ENCODE measurements at places on chromosomes 3 and 15.

DNA sequence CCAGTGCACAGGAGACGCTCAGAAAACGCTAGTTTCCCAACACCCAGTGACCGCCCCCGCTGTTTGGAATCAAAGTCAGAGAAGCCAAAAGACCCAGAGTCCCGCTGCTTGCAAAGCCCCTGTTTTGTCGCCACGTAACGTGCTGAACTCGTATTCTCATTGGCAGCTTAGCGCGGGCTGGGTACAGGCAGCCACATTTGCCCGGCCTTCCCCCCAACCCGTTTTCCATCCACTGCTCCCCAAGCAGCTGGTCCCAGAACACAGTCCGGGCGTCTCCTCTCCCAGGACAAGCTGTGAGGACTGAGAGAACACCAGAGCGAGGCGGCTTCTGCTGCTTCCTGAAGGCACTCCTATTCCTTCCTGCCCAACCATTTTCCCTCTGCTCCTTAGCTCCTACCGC is 54.8 kb downstream of the RASGRF1 start:
- no peak for DNase-seq

- no peak for DNase-seq
These were observed 165.0 kb downstream of the PDZRN3 start for GRCh38 chr3:73459711-73460110.

DNA sequence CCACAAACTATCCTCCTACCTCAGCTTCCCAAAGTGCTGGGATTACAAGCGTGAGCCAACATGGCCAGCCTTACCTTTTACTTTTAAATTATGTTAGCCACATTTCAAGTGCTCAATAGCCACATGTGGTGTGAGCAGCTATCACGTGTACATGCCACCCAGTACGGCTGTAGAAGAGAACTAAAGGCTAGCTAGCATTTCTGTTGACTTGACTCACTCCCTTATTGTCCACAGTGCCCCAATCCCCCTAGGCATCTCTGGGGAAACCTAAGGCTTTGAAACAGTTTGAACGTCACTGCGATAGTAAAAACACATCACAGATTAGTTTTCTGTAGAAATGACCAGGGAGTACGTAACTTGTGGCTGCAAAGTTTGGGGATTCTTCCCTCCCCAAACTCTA is 12.0 kb downstream of the C15orf40 start:
- no peak for DNase-seq

DNA sequence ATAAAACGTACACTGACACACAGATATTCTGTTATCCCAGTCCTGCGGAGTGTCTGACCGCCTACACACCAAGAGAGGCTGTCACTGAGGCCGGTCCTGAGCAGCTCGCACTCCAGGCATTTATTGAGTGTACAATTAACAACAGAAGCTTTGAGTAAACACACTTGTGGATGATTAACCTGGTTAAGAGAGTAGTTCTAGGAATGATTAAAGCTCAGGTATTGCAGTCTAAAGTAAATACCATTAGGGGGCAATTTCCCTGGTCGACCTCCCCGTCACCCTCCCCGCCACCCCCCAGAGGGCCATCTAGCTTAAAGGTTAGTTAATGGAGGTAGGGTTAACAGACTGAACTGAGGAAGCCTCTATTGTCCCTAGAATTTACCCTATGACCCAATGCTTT is 1278.5 kb downstream of the NSUN3 start:
- no peak for DNase-seq

DNA sequence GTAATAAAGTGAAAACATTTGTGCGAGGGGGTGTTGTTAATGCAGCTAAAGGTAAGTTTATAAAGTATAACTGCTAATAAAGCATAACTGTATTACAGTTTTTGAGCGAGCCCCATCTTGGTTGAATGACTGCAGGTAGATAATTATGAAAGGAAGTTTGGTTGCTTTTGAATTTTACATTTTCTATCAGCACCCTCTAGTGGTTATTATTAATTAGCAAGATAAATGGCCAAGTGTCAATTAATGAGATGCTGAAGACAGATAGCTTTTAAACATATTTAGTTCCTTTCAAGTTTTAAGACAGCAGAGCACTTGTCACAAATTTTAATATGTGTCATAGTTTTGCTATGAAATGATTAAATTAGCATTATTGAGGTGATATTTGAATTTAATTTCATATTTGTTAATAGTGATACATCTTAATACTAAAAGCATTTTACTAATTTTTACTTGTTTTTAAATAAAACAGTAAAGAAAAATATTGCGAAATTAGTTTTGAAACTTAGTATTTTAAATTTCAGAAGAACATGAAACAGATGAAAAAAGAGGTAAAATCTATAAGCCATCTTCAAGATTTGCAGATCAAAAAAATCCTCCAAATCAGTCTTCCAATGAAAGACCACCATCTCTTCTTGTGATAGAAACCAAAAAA is 15.1 kb downstream of the U2SURP start:
- no peak for DNase-seq

GRCh38 chr3:195240939-195241338 is 30.0 kb downstream of the XXYLT1 start:
- no peak for DNase-seq

DNA sequence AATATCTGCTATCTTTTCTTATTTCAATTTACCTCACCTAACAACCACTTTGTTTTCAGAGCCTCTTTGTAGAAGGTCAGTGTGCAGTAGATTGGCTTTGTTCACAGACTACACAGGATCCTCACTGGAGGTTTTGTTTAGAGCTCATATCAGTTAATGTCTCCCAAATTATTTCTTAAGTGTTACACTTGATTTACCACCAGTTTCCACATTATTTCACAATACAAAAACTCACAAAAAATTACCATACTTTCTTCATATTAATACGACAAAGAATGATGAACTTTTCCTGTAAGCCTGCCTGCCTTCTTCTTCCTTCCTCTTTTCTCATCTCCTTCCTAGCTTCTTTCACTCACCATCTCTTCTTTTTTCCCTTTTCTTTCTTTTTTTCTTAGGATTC is 133.3 kb downstream of the ALCAM start:
- no peak for DNase-seq

DNA sequence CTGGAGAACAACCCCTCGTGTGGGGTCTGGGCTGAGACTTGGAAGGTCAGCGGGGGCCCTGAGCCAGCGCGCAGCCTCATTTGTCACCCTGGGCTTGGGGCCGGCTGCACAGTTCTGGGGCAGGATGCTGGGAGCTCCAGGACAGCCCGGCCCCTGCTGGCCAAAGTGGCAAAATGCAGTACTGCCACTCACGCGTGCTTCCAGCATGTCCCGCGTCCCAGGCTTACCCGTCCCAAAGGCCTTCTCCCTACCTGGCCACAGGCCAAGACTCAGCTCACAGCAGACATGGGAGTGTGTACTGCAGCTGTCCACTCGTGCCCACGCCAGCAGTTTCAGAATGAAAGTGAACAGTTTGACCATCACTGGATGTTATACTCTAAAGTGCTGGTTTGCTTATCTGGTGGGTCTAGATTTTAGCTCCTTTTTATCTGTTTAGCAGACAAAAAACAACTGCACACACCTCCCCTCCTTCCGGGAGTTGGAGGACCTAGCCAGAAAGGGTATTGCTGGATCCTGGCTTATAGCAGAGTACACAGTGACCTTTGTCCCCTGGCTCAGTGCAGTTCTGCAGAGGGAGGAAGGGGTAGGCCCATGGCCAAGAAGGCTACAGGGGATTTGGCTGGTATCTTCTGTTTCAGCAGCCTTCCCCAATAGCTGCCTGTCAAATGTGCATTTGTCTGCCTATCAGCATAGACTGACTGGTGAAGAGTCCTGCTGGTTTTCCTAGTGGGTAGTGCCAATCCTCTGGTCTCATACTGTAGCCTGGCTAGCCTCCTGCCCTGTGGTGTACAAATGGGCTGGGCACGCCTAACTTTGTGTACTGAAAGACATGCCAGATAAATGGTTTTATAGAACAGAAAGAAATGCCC is 23.2 kb upstream of the IP6K2 start:
- DNase-seq, result no peak

- DNase-seq, result no peak
These were observed 152.9 kb upstream of the TGFBR2 start for GRCh38 chr3:30453360-30454039.

GRCh38 chr3:182713111-182713510 is 80.2 kb upstream of the ATP11B start:
- no peak for DNase-seq

DNA sequence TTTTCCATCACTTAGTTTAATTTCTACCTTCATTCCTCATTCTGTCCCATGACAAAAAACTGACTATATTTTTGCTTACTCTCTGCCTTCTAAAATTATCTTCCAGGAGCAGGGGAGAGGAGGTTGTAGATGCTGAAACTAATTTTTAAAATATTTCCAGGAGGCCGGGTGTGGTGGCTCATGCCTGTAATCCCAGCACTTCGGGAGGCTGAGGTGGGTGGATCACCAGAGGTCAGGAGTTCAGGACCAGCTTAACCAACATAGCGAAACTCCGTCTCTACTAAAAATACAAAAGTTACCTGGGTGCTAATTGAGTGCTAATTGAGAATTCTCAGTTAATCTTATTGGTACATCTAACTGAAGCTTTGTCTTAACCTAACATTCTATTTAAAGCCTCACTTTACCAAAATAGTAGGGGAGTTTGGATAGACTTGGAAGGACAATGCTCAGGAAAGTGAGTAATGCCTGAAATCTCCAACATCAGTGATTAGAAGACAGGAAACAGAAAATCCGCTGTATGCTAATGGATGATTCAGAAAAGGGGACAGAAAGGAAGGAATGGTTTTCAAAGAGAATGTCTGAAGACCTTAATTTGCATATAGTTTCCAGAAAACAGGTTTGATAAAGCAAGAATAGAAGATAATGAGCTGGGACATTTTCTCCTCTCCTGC is 336.1 kb downstream of the GBE1 start:
- DNase-seq, result no peak

GRCh38 chr15:40902605-40903561 is 8.6 kb downstream of the VPS18 start:
- DNase-seq, result peak; percentile 73

DNA sequence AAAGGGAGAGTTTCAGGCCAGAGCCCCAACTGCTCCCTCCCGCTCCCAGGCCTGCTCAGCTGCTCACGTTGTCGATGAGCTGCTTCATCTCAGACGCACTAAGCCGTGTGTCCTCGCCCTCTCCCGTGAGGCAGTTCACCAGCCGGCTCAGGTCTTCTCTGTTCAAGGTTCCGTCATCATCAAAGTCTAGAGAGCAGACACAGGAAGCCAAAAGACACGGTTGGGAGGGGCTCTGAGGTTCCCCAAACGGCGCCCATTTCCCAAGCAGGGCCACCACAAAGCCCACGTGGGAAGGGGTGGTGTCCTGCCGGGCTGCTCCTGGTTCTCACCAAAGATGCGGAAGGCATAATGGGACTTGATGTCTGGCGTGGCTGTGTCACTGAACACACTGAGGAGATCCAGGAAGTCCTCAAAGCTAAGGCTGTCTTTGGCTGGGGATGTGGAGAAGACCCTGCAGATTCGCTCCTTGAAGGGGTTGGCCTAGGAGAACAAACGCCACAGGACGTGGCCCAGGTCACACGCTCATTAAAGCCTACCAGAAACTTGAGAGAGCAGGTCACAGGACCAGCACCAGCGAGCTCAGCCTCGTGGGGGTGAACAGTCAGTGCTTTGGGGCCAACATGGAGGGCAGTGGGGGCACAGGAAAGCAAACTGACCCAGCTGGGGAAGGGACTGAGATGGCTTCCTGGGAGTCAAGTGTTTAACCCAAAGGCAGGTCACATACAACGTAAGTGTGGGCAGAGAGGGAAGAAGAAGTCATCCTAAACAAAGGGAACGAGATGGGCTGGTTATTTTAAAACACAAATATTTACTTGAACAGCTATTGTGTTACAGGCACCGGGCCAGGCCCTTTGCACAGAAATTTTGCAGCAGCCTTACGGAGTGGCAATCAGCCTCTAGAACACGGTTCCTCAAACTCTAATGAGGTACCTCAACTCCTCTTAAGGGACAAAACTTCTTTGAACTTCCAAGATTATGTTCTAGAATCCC is 2.4 kb downstream of the CIB1 start:
- no peak for DNase-seq

GRCh38 chr15:89317186-89317720 is 17.4 kb downstream of the POLG start:
- DNase-seq, result no peak

DNA sequence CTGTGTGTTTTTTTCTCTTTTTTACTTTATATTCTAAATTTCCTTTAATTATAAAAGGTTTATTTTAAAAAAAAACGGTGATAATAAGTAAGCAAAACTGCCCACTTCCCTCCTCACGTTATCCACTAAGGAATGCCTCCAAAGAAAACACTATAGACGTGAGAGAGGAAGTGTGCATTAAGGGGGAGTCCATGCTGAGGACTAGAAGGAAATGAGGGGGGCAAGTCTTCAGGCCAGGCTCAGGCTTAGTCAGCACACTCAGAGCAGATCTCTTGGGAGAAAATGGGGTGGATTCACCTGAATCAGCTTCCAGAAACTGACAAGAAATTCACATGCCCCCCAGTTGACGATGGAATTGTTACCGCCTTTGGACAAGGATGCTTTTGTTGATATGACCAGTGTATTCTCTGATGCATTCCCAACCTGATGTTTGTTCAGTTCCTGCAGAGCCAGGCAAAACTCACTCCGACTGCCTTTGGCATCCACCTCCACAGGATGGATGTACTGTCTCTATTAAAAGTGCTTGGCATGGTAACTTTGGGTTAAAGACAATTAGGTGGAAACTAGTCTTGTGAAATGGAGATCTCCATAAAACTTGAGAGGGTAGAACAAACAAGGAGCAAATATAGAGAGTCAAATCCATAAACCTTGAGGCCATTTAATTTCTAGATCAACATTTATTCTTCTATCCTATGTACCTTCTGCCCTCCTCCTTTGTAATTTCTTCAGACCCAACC is 167.8 kb downstream of the MYRIP start:
- no peak for DNase-seq

GRCh38 chr3:116037954-116038911 is 407.1 kb downstream of the LSAMP start:
- peak; percentile 3 for DNase-seq

- DNase-seq, result no peak
These were observed 213.9 kb upstream of the SLC2A2 start for GRCh38 chr3:171240504-171240835.

DNA sequence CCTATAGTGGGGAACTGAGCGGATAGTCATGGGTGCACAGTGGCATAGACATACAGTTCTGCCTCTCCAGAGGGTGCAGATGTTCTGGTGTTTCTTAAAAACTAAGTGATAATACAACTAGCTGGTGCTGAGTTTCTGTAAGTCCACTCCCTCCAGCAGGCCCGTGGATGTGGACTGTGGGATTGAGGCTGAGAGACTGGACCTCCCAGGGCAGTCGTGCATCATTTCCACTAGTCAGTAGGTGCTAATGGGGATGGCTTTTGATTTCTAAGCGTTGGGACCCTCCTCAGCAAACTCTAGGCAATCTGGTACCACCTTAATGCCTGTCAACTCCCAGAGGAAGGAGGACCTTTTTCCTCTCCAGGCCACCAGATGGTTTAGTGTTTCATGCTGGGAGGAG is 27.3 kb upstream of the TIMP4 start:
- DNase-seq, result no peak
